GM23248 (cell line): ENCODE measurements at places on chromosomes 5 and 9. TPM values are rescaled to one million over a fixed set of nuclear protein-coding genes. Genes with fewer than 3 reads are reported as not detected.
A peak's percentile ranks its signal among the peaks of the same experiment; 100 is the strongest.

DNA sequence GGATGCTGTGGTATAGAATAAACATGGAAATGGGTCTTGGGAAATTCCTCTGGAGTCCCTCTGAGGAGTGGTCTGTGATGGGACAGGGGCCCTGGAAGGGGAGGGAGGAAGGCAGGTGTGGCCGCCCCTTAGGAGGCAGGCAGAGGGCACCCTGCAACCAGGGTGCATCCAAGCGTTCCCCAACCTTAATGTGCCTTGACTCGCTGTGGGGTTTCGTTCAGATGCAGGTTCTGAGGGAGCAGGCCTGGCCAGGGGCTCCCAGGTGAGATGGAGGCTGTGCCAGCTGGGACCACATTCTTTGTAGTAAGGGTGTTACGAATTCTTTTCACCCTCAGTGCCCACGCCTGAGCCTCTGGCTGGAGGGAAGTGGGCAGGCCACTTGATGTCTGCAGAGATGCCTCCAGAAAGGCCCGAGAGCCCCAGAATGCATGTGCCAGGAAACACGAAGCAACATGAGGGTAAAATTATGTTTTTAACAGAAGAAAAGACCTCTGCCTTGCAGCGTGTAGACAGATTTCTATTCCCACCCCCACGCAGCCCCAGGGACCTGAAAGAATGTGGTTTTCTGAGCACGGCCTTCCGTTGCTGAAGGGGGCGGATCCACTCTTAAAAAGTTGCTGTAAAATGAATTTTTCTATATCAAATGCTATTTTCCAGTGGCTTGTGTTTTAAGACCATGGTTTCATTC, 150.4 kb upstream of the IER5L start:
- DNase-seq, result peak; percentile 30

The PDGFRB gene
- 189 and 205 TPM in 2 replicates for total RNA-seq

- no peak for DNase-seq
Observed at GRCh38 chr5:180862645-180863044, 1.6 kb upstream of the ZFP62 start.

- DNase-seq, result no peak
Observed at GRCh38 chr5:71907608-71908145, 188.6 kb downstream of the CARTPT start.

The PCDHA9 gene
- not detected in 2 replicates for total RNA-seq
